ENCODE measurements at places on chromosomes 4 and X.
A peak's percentile ranks its signal among the peaks of the same experiment; 100 is the strongest.

DNA sequence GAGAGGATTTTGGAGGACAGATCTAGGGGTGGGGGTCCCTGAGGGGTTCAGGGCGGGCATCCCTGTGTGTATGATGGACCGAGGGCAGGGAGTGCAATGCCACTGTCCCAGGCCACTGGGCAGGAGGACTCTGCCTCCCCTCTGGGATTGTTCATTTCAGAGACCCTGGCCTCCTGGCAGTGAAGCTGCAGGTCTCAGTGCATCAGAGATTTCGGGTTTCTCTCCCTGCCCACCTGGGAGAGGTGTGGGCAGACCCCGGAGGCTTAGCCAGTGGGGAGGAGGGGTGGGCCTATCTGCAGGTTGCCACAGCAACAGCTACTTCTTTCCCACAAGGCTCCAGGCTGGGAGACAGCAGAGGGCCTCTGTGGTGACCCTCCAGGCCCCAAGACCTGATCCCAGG lies 80.1 kb upstream of the LRPAP1 start:
- DNase-seq = no peak

DNA sequence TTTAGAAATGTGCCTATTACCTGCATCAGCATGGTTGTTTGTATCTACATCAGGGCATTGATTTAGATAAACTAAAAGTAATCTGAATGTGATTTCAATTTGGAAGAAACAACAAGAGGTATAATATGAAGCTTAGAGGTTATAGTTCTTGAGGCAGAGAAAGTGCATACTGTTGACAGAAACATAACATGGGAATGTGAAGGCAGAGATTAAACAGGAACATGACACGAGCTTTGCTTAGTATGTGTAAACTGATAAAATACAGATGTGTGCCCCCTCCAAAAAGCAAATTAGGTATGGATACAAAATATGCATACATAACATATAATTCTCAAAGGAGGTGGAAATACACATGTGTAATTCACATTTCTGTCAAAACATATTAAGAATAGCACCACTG lies 1180.2 kb upstream of the ADGRL3 start:
- no peak for DNase-seq

GRCh38 chr4:108854786-108855185 lies 91.9 kb upstream of the ETNPPL start:
- no peak for DNase-seq

GRCh38 chrX:54230435-54231148 lies 47.5 kb upstream of the FAM120C start:
- DNase-seq = no peak

GRCh38 chr4:98448908-98449307 lies 187.7 kb downstream of the RAP1GDS1 start:
- peak; percentile 92 for DNase-seq

DNA sequence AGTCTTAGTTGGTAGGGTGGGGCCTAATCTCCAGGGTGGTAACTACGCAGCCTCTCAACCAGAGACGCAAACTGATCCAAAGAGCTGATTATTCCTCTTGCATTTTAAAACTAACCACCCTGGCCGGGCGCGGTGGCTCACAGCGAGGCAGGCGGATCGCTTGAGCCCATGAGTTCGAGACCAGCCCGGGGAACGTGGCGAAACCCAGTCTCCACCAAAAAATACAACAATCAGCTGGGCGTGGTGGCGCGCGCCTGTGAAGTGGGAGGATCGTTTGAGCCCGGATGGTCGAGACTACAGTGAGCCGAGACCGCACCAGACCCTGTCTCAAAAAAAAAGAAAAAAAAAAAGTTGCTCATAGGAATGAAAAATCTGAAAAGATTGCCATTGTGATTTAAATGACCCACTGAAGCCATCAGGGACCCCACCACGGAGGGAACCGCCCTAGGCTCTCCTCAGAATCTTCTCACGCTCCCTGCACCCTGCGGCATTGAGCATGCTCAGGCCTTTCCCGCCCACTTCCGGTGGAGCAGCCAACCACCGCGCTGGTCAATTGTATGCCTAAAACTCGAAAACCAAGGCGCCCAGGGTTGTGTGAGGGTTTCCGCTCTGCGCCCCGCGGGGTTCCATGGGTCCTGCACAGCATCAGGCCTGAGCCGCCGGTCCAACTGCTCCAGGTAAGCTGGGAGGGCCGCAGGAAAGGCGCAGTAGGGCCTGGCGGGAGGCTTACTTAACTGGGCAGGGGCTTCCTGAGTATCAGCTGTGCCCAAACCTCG lies at the start of gene TRIM60:
TRIM60 (plus strand) TSS at position 564 of the 776 bp plus-strand sequence. CDS start 8,074 bp downstream, outside the sequence.
- DNase-seq = no peak

DNA sequence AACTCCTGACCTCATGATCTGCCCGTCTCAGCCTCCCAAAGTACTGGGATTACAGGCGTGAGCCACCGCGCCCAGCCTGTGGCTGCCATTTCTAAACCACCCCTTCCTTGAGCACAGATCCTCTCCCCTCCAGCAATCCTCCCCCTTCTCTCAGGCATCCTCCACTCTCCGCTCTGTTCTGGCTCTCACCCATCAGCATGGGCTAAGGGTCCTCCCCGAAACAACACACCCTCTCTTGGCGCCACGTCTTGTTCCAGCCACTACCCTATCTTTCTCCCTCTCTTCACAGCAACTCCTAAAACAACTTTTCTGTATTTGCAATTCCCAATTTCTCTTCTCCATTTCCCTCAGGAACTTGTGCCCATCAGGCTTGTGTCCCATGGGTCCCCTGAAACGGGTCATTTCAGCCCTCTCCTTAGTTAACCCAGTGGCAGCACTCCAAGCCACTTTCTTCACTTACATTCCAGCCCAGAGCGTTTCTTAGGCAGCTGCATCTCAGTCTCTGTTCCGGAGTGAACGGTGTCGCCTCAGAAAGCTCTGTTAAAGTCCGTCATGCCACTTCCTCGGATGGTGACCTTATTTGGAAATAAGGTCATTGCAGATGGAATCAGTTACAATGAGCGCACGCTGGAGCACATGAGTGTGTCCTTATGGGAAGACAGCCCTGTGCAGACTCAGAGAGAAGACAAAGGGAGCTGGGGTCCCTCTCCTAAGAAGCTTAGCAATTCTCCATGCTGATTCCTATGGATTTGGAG lies 28.3 kb upstream of the CLDN24 start:
- no peak for DNase-seq

DNA sequence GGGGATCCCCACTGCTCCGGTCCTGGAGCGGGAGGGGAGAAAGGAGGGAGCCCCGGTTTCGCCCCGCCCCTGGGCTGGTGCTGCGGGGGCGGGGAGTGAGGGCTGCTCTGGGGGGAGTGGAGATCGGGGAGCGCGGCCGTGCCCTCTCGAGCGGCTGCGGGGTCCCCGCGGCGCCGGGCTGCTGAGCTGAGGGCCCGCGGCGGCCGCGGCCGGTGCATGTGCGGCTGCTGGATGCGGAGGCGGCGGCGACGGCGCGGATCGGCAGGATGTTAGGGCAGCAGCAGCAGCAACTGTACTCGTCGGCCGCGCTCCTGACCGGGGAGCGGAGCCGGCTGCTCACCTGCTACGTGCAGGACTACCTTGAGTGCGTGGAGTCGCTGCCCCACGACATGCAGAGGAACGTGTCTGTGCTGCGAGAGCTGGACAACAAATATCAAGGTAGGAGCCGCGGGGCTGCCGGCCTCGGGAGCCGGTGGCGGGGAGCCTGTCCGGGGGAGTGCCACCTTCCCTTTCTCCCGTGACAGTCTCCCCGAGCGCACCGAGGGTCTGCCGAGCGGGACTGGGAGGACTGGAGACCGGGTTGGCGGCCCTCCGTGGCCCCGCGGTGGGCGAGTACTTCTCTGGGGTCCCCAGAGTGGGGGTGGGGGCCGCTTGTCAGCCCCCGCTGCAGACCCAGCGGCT lies at the start of gene ING2:
ING2 (plus strand) TSS at position 129 of the 681 bp plus-strand sequence; CDS start at position 267, 138 bp downstream.
- DNase-seq = peak; percentile 92

- DNase-seq = no peak
Measured at GRCh38 chr4:38939165-38939564, 71.6 kb downstream of the FAM114A1 start.

- no peak for DNase-seq
Measured at GRCh38 chrX:47645530-47645929, 4.8 kb downstream of the ELK1 start.

- DNase-seq = peak; percentile 12
Measured at GRCh38 chr4:89438102-89438831, 130.7 kb upstream of the GPRIN3 start.

DNA sequence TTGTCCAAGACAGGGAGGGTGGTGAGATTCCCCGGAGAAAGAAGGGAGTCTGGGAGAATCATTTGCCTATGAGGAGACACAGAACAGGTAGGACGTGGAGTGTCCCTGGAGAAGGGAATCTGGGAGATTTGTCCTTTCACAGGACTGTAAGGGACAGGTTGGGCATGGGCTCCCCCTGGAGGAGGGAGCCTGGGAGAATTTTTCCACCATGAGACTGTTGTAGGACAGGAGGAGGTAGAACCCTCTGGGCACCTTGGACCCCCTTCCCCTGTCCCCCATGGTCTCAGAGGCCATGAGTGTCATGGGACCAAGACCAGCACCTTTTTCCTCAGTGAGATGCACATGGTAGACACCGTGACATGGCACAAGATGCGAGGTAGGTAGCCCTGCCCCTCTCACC lies 2.8 kb downstream of the PORCN start:
- peak; percentile 8 for DNase-seq

- DNase-seq = no peak
Measured at GRCh38 chr4:112545346-112545745, 29.4 kb upstream of the NEUROG2 start.
